ENCODE measurements at places on chromosomes 6 and 20.

- DNase-seq: no peak
Observed at GRCh38 chr6:115972679-115973078, 88.0 kb downstream of the FRK start.

GRCh38 chr6:25446830-25447569 lies 167.8 kb downstream of the CARMIL1 start:
- no peak for DNase-seq

DNA sequence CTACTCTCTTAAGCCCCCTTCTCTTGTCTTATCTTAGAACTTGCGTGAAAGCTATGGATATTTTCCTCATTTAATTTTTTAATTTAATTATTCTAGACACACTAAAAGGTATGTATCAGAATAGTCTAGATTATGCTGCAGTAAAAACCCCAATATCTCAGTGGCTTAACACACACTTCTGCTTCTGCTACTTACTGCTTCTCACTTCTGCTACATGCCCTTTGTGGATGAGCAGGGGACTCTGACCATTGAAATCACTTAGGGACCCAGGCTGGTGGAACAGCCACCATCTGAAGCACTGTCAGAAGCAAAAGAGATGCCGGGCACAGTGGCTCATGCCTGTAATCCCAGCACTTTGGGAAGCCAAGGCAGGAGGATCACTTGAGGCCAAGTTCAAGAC lies 27.2 kb upstream of the SCUBE3 start:
- DNase-seq: no peak

DNA sequence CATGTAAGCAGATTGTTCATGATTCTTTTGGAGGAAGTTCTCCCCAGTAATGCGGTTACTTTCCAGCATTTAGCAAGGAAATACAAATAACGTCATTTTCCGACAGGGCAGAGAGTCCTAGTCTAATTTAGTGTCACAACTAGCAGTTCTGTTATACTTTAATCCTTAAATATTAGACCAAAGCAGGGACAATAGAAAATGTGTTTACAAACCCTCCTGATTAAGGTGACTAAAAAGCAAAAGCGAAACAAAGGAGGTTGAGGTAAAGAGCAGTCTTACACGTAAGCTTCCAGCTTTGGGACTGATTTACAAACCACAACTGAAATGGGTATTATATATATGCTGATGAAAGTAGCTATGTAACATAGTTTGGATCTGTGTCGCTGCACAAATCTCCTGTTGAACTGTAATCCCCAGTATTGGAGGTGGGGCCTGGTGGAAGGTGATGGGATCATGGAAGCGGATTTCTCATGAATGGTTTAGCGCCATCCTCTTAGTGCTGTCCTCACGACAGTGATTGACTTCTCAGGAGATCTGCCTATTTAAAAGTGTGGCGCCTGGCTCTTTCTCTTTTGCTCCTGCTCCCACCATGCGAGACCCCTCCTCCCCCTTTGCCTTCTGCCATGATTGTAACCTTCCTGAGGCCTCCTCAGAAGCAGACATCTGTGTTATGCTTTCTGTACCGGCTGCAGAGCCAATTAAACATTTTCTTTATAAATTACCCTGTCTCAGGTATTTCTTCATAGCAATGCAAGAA lies 81.9 kb downstream of the PLCB1 start:
- DNase-seq: no peak

- DNase-seq: peak; percentile 7
Observed at GRCh38 chr20:57514273-57514751, 10.6 kb downstream of the CTCFL start.
